KBM-7 (cell line): ENCODE measurements at places on chromosomes 6 and 20.

DNA sequence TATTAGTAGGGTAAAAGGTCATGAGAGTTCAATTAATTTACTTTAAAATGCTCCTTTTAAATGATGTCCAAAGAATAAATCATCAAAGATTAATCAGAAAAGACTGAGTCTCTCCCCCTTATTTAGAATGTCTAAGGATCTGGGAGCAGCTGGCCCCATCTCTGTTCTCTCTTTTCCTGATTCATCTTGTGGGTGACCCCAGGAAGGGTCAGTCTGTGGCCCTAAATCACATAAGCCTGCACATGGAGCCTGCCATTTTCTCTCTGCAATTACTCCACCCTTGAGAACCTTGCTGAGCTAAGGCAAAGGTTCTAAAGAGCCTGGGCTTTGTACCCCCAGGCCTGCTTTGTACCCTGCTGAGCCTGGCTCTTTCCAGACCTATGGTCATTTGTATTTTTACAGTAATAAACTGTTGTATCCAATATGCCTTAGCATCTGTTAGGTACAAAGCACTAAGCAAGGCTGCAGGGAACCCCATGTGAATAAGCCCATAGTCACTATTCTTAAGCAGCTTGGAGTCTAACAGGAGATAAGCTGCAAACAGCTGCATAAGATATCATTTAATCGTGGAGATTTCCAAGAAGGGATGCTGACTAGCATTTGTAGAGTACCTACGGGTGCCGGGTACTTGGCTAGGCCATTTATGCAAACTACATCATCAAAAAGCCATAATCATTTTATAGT, 431.0 kb upstream of the MARCKS start:
- DNase-seq, result no peak

DNA sequence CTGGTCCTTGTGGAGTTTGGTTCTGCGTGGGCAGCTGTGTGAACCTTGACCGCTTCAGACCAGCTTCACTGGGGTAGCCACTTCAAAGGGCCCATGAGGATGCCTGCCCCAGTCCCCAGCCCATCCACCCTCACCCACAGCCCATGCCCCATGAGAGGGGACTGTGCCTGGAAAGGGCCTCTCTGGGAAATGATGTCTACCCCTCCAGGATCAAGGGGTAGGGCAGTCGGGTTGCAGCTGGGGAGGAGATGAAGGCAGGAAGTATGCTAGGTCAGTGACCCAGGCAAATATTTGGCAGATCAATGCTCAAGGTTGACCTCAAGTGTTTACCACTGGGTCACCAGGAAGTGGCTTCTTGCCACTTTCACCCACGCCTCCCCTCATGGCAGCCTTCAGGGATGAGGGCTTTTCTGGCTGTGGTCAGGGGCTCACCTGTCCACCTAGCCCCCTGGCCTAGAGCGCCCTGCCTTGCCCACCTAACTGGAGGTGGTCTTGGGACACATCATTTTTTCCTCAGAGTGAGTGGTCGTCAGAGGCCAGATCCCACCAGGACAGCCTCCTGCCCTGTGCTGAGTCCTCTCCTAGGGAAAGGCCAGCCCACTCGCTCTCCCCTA, 109.5 kb downstream of the SNX5 start:
- DNase-seq, result no peak

DNA sequence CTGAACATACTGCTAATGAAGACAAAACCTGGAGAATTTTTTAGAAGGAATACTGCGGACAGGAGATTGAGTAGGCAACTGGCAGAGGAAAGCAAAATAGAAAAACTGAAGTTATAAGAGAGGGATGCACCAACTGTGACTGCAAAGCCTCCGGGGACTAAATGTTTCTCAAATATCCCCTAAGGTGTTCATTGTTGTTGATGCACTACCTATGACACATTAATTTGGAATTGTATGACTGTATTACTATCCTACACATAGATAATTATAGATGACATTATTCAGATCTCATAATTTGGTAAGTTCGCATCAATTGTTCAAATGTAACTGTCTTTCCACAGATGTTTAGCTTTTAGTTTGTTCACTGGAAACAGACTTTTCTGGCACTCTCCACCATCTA, 341.1 kb downstream of the MMUT start:
- no peak for DNase-seq

DNA sequence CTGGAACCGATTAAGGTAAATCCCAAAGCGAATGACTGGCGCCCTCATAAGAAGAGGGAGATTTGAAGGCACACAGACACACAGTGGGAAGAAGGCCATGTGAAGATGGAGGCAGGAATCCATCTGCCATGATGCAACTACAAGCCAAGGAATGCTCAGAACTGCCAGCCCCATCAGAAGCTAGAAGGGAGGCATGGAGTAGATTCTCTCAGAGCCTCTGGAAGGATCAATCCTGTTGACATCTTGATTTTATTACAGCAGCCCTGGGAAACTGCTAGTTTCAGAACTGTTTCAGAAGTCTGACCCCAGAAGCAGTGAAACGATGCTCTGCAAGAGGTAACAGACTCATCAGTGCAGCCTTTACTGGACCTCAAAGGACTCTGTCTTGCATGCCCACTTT, 103.5 kb upstream of the GPR6 start:
- no peak for DNase-seq

DNA sequence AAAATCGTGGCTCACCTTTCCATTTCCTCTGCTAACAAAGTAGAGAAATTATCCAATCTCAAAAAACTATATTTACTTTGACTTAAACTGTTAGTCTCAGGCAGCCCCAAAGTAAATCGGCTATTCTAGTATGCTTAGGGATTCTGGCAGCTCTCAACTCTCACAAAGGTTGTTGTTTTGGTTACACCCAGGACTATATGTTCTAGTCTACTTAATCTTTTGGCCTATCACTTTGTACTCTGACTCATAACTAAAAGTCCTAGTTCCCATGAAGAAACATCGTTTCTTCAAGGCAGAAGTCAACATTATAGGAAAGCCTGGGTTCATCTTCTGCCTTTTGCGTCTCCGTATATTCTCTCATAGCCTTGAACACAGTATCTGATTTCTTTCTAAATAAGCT, 42.3 kb downstream of the MYLK4 start:
- DNase-seq, result no peak

GRCh38 chr6:4664117-4664626, 112.0 kb upstream of the CDYL start:
- DNase-seq, result no peak

DNA sequence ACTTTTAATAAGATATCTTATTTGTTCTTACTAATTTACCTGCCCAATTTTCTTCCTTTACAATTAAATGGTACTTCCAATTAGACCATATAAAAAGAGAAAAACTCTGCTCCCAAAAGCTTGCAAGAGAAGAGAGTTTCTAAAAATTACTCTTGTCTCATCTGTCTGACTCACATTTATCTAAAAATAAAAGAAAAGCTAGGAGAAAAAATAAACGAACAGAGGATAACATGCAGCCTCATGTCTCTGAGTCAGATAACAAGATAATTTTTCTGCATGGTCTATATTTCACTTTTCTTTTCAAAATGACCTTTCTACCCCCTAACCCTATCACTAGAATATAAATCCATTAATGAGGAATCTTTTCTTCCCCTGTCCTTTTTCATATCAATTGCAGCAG, 127.2 kb upstream of the TCF21 start:
- no peak for DNase-seq

- DNase-seq, result no peak
Observed at GRCh38 chr20:4233520-4233919, 218.2 kb upstream of the RNF24 start.

- no peak for DNase-seq
Observed at GRCh38 chr6:76275746-76276145, 203.3 kb upstream of the IMPG1 start.

DNA sequence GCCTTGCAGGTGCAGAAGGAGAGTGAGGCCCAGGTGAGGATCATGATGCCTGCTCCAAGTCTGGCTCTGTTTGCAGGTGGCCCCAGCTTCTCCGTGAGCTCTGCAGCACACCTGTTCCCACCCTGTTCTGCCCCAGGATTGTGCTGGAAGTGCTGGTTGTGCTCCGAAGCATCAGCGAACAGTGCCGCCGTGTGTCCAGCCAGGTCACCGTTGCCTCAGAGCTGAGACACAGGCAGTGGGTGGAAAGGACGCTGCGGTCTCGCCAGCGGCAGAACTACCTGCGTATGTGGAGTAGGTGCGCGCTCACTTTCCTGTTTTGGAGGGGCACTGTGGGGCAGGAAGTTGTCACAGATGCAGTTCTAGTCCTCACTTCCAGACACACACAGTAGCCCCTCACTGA, 25.0 kb downstream of the ERMARD start:
- DNase-seq, result no peak

DNA sequence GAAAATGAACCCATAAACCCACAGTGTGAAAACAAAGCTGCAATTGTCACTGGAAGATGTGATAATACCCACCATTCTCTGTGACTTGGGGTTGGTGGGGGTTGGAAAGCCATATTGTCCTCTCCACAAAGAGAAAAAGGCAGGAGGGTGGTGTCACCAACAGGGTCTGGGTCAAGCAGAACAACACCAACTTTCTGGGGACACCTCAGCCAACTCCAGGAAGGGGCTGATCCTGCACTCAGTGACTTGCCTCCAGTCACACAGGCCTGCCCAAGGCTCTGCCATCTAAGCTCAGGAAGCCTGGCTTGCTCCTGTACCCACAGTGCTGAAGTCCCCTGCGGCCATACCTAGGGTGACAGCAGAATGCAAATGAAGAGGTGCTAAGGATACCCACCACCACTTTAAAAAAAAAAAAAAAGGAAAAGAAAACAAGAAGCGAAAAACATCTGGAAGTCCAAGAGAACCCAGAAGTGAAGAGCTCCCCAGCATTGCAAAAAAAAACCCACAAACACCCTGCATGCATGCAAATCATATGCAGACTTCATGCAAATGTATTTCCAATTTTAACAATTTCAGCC, 110.6 kb downstream of the PREX1 start:
- no peak for DNase-seq

DNA sequence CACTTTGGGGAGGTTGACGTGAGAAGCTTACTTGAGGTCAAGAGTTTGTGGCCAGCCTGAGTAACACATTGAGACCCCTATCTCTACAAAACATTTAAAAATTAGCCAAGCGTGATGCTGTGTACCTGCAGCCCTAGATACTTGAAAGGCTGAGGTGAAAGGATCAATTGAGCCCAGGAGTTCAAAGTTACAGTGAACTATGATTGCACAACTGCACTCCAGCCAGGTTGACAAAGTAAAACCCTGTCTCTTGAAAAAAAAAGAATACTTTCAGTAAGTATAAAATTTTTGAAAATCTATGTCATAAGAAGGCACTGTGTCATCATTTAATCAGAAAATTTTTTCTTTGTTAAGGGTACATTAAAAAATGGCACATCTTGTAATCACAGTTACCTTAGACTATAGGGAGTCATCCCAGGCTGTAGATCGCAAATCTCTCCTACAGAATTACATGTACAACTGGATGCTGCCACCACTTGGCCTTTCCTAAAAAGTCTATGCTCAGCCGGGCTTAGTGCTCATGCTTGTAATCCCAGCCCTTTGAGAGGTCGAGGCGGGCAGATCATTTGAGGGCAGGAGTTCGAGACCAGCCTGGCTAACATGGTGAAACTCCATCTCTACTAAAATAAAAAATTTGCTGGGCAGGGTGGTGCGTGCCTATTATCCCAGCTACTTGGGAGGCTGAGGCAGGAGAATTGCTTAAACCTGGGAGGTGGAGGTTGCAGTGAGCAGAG, 17.0 kb upstream of the MRS2 start:
- no peak for DNase-seq

- DNase-seq, result no peak
Observed at GRCh38 chr6:89999154-89999553, 104.9 kb downstream of the GJA10 start.

DNA sequence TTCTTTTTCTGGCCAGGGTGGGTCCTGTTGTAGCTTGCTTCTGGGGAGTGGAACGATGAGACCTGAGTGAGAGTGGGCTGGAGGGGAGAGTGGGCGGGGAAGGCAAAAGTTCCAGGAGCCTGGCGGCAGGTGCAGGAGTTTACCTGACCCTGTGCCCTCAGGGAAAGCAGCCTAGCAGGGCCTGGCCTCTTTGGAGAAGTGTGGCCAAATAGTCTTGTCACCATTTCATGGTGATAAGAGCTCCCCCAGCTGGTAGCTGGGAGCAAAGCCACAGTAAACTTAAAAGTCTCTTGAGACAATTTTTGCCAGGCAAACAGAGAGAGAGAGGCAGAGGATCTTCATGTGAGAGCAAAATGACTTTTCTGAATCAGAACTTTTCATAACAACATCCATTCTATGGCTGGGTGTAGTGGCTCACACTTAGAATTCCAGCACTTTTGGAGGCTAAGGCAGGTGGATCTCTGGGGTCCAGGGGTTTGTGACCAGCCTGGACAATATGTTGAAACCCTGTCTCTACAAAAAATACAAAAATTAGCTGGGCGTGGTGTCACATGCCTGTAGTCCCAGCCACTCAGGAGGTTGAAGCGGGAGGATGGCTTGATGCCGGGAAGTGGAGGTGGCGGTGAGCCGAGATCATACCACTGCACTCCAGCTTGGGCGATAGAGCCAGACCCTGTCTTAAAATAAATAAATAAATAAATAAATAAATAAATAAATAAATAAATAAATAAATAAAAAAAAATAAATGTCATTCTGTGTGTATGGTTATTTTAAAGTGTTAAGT, 161.8 kb upstream of the SCGN start:
- DNase-seq, result peak; percentile 77

GRCh38 chr6:48765352-48765961, 654.5 kb upstream of the PTCHD4 start:
- peak; percentile 57 for DNase-seq

DNA sequence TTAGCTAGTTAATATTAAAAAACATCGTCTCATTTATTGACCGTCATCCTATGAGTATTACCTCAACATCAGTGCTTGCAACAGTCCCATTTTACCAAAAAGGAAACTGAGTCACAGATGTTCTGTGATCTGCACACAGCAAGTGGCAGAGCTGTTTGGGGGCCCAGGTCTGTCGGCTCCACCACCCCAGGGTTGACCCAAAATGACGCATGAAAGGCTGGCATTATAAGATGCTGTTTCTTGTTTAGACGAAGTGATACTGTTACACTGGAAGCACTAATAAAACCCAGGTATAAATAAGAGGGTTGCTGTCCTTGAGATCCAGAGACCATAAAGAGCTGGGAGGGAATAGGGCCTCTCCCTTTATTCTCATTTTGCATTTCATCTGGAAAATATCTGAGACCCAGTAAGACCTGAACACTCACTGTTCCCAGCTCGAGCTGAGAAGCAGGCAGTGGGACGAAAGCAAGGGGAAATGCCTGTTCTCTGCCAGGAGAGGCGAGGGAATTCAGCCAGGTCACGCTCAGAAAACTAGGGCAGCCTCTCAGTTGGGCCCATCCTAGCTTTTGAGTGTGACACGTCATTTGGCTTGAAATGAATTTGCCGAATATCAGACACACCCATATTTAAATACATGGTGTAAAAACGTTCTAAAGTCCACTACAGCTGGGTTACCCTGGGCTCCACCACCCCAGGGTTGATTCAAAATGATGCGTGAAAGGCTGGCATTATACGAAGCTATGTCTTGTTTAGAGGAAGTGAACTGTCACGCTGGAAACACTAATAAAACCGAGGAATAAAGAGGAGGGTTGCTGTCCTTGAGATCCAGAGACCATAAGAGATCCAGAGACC, 1.4 kb upstream of the MICAL1 start:
- no peak for DNase-seq

DNA sequence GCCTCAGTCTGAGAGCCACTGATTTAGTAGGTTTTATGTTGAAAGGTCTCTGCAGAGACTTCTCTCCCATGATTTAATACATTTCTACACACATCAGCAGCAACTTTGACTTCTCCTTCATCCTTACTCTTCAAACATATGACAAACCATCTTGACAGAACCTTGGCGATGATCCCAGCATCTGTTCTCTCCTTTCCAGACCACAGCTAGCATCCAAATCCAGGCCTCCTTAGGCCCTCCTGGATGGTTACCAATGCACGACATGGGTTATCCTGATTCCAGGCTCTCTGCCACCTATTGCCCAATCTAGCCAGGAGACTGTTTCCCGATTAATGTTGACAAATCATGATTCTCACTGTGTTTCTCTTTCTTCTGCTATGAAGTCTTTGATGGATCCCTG, 16.8 kb downstream of the LAMA4 start:
- no peak for DNase-seq
